ENCODE measurements at places on chromosomes 12 and 14. TPM values are rescaled to one million over a fixed set of nuclear protein-coding genes. Genes with fewer than 3 reads are reported as not detected.

TAS2R8 gene
- 0.18 TPM for total RNA-seq

CD4 gene
- 18.3 TPM for total RNA-seq

NKX2-1 gene
- total RNA-seq, result not detected

KLRF1 gene
- 0.70 TPM for total RNA-seq

C12orf56 gene
- total RNA-seq, result 1.2 TPM

PTPN6 gene
- 21.1 TPM for total RNA-seq

TOMM20L gene
- total RNA-seq, result not detected

RTL1 gene
- total RNA-seq, result 8.5 TPM

MNAT1 gene
- 48.0 TPM for total RNA-seq

GLT1D1 gene
- 1.8 TPM for total RNA-seq

MYF5 gene
- 6.3 TPM for total RNA-seq

DAD1 gene
- 232 TPM for total RNA-seq

CLEC14A gene
- 31.0 TPM for total RNA-seq

GLI1 gene
- total RNA-seq, result 13.4 TPM

SOAT2 gene
- total RNA-seq, result 0.41 TPM

TCL1A gene
- total RNA-seq, result 3.7 TPM

RNASE7 gene
- 0.18 TPM for total RNA-seq

ACSM4 gene
- total RNA-seq, result not detected

KLRG1 gene
- 3.9 TPM for total RNA-seq

RNU7-1 gene
- not detected for total RNA-seq

C12orf50 gene
- not detected for total RNA-seq

FLRT2 gene
- 256 TPM for total RNA-seq

SLC7A7 gene
- total RNA-seq, result 33.2 TPM
